ENCODE measurements at places on chromosomes 7 and 10.

DNA sequence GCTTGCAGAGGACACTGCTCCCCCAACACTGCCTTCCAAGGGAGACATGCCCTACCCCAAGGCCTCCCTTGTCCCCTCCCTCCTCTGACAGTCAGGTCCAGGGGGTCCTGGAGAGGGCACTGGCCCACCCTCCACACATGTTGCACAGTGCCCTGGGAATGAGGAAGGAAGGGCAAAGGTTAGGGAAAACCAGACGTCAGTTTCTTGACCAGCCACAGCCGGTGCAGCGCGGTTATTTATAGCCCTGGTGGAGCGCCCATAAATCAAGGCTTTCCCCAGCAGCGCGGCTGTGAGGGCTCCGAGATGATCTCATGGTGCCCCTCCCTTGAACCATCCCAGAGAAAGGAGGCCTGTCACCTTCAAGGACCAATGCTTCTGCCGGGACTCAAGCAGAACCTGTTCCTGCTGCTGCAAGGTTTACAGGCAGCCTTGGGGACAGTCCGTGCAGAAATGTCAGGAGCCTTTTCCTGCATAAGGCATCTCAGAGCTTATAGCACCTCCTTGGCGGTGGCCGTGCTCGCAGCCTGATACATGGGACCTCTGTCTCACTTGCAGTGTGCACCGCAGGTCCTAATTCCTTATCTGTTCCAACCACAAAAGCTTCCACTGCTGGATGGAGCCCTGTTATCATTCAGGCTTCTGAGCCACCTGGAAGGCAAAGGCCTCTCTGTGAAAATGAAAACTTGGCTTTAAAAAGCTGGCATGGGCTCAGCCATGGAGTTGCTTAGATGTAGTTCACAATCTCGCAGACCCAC lies 127.3 kb downstream of the LHPP start:
- no peak for DNase-seq

DNA sequence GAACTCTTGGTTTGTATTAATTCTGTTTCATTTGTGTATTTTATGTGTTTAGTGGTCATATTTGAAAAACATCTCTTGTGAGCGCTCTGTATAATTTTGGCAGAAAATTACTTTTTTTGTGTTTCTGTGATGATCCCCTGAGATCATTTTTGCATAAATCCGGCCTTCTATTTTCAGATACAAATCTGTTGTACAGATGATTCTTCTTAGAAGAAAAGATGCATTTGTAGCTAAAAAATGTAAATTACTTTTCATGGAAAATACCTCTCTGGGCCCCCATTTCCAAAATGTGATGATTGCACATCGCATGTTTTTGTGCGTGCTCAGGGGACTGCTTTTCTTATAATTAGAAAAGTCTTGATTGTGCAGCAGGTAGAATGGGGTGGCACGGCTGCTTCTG lies 395.4 kb downstream of the LRMDA start:
- no peak for DNase-seq

DNA sequence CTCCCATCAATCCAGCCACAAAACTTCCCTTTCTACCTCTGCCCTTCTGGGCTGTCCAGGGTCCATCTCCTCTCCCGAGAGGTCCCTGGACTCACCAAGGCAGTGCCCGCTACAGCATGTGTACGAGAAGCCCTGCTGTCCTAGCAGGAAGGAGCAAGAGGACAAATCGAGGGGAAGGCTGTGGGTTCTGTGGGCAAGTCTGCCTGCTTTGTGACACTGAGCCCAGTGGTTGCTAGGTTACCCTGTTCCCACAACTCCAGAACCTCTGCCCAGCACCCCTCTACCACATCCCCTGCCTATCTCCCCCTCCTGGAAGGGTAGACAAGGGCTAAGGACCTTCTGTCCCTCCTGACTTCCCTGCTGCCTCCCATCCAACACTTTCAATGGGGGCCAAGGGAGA lies at the start of gene TBATA:
TBATA (minus strand) TSS at position 188 of the 400 bp plus-strand sequence. CDS start 1,998 bp downstream, outside the sequence.
- no peak for DNase-seq

DNA sequence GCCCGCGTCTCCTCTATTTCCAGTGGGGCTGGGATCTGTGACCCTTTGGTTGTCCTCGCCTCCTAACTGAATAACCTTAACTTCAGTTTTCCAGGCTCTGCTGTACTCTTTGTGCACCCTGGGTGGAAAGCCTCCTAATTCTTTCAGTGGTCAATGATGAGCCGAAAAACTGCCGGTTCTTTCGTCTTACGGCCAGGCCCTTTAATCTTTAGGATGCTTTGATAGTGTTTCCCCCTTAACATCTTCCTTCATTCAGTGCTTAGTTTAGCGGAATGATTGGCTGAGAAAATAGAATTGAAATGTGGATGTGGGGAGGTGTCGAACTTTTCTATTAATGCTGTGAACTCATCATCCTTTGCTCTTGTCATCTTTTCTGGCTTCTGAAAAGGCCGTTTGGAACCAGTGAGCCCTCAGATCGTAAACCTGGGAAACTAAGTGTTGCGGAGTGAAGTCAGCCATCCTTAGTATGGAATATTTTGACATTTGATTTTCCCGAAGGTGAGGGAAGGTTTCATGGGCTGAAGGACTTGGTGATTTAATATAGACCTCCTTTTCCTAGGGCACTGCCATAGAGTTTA lies 847 bp downstream of the GARS1 start:
- no peak for DNase-seq

- DNase-seq, result no peak
Observed at GRCh38 chr7:45890902-45891461, 2.7 kb downstream of the IGFBP1 start.

- DNase-seq, result no peak
Observed at GRCh38 chr10:68154211-68154497, 44.9 kb downstream of the MYPN start.

DNA sequence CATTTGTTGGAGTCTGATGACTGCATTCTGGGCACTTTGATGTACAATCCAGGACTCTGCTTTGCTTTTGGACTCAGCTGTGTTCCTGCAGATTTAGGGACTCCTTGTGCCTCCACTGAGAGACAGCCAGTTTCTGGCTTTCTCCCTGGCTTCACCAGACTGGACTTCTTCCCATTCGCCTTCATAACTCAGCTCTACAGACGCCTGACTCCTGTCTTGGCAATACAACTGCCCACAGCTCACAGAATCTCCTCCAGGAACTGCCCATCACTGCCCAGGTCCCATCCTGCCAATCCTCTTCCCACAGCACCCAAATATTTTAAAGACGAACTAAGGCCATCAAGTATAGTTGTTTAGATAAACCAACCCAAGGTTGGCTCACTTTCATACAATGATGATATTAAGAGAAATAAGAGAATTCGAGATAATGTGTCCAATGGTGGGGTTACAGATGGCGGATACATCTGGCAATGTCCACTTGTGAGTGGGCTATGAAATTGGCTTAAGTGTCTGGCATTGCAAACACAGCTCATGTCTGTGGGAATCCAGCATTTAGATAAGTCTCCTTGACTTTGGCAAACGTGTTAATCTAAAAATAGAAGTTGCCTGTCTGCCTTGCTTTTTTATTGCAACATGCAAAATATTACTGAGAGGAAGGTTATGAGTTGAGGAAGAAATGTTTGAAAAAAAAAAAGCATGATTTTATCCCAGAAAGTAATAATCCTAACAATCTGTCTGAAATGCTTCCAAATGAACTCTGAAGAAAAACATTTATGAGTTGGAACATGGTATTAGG lies 95.1 kb downstream of the ITGA8 start:
- DNase-seq, result no peak
